ENCODE measurements at places on chromosomes 12 and 14.

GRCh38 chr12:63917864-63918799 lies 73.6 kb downstream of the SRGAP1 start:
- DNase-seq: no peak

DNA sequence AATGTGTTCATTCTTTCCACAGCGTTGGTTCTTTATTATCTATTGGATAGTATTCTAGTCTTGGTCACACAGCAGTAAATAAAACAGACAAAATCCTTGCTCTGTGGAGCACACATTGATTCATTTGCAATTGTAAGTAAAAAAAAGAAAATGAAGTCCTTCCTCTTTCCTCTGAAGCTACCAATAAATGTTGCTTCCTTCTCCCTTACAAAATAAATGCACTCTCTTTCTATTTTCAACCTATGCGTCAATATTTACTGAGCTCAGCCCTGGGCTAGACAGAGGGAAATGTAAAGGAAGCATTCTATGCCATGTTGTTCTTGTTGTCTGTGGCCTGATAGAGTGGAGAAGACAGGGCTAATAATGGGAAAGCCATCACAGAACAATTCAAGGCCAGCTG lies 2.9 kb downstream of the ABHD12B start:
- DNase-seq: no peak

DNA sequence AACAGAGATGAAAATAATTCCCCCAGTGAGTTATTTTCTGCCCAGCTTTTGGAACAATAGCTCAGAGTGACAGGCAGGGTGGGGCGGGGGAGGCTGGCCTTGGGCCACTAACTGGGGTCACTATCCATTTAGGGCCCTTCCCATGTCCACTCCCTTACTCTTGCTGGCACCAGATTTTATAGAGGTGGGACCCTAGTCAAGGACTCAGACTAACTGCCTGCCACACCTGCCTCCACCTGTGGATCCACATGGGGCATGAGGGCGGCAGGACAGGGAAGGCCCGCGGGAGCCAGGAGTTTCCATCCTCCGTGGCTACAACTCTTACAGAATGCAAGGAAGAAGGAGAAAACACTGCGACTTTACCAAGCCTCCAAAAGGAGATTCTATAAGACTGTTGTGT lies 10.1 kb downstream of the VDR start:
- no peak for DNase-seq

DNA sequence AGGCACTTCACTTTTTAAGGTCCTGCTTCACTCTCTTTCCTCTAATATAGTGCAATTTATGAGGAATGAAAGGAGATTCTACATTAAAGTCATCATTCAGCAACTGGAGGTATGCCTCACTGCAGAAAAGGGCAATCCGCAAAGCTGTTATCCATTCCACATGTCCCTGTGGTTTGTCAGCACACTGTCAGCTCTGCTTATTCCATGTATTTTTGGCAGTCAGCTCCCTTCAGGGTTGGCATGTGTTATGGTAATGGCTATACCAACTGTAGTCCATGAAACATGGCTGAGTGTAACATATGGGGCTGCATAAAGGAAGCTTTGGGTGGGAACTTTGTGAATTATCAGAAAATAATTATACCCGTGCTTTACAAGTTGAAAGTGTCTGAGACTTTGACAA lies 154.1 kb downstream of the GALC start:
- no peak for DNase-seq

GRCh38 chr14:100629696-100630095 lies 42.5 kb upstream of the BEGAIN start:
- DNase-seq: no peak

GRCh38 chr12:77521508-77522115 lies 309.1 kb upstream of the NAV3 start:
- DNase-seq: no peak

- no peak for DNase-seq
Measured at GRCh38 chr12:1620092-1620491, 8.9 kb upstream of the WNT5B start.

DNA sequence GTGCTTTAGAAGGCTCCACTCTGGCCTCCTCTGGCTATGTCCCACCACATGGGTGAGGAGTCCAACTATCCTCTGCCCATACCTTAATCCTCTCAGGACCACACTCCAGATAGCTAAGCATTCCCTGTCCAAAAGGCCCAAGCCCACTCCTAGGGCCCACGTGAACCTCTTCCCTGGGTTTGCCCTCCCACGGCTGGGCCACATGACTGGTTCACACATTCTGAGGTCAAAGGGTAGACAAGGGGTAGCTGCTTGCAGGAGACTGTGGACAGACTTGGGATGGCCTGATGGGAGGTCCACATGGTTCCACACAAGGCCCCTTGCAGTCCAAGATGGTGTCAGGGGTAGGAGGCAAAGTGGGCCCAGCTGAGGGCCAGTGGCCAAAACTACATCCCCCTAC lies 6.0 kb upstream of the PCK2 start:
- no peak for DNase-seq

DNA sequence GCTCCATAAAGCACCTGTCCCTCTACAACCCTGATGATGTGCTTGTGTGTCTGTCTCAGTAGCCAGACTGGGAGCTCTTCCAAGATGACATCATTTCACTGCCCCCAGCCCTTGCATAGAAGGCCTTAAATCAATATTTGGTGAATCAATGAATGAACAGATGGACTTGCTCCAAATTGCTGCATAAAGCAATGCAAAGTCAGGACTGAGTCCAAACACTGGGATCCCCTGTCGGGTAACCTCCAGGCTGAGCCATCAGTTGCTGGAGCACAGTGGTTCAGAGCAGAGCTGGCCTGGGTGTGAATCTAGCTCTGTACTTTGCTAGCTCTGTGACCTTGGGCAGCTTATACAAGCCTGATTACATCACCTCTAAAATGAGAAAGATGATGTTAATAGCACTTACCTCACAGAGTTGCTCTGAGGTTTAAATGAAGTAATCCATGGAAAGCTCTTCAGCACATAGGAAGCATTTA lies 120.3 kb upstream of the VASH1 start:
- DNase-seq: no peak

GRCh38 chr12:10372559-10372958 lies 17.3 kb downstream of the KLRK1 start:
- DNase-seq: no peak

DNA sequence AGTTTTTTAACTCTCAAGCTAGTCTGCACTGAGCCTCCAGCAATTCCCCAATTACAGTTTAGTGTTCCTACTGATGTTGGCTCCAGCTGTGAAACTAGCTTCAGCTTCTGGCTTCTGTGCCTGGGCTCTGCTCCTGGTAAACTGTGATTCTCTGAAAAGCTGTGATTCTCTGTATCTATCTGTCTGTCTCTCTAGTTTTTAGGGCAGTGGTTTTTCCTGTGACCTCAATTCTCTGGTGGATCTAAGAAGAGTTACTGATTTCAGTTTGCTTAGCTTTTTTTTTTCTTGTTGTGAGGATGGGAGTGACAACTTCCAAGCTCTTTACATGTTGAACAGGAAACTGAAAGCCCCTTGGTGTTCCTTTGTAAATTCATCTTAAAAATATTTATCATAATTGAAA lies 3.8 kb upstream of the HIF1A start:
- DNase-seq: no peak

DNA sequence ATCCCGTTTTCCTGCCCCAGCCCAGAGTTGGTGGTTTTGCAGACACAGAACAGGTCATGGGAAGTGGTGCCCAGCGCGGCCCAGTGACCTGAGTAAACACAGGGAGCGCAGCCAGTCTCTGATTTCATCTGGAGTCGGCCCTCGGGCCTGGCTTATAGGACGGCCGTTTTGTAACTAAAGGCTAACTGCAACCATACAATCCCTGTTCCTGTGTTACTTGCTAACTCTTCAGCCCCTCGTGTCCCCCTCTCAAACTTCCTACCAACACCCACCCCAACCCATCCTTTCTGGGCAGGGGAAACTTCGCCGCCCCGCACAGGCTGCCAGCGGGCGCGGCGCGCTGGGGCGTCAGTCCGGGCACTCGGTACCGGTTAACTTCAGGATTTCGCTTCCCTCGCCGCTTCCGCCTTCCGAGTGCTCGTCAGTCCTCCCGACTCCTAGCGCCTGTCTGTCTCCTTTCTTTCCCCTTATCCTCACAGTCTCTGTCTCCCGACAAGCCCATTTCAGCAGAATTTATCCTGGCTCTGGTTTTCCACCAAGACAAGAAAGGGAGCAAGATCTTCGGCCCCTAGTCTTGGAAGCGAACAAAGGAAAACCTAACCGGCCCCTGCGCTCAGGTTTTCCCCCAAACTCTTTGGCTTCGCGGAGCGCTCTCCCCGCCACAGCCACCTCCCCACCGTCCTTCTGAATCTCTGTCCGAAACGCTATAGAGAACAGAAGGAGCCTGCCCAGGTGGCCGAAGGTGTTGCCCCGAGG lies 2.0 kb downstream of the SIX1 start:
- DNase-seq: no peak

- DNase-seq: peak; percentile 71
Measured at GRCh38 chr14:90797919-90798318, 18.3 kb downstream of the TTC7B start.

DNA sequence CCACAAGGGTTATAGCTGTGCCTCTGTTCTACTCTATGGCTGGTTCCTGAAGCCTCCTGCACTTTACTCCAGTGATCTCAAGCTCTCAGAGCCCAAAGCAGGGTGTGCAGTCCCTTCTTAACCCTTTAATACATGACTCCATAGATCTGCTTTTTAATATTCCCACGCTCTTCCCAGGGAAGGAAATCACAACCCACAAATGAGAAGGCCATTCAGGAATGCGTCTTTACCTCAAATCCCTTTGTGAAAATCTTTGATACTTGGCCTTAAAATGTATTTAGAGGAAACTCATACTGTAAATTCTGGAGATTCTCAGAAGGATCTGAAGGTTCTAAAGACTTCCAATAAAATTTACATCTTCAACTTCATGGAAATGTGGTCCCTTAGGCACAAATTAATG lies 17.0 kb downstream of the NID2 start:
- DNase-seq: no peak

GRCh38 chr12:47941871-47942613 lies 21.4 kb upstream of the TMEM106C start:
- no peak for DNase-seq

DNA sequence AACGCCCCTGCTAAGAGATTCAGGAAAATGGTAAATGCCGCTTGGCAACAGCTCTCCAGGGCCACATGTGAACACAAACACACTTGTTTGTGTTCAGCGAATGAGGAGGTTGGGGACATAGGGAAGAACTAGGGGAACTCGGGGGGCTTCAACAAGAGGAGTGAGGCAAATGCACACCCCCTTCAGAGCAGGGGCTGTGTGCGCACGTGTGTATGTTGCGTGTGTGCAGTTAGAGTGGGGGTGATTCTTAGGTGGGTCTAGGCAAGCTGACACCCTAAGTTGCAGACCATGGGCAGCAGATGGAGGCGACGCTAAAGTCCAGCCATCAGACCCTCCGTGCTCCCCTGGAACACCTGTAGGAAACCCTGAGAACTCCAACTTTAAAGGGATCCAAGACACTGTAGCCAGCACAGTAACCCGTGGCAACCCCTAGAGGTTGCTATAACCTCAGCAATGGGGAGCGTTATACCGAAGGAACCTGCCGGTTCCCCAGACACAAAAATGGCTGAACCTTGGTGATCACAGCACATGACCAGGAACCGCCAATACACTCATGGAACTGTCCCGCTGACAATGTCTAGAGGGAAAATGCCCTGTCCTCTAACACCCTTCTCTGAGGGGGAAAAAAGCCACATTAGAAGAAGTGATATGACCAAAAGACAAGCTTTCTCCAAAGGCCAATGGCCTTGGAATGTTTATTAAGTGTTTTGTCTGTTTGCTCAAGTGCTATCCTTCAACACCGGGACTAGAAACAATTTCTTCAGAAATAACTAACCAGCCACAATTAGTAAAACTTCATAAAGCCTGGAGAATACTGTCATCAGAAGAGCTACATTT lies 86.5 kb upstream of the CEP83 start:
- no peak for DNase-seq

DNA sequence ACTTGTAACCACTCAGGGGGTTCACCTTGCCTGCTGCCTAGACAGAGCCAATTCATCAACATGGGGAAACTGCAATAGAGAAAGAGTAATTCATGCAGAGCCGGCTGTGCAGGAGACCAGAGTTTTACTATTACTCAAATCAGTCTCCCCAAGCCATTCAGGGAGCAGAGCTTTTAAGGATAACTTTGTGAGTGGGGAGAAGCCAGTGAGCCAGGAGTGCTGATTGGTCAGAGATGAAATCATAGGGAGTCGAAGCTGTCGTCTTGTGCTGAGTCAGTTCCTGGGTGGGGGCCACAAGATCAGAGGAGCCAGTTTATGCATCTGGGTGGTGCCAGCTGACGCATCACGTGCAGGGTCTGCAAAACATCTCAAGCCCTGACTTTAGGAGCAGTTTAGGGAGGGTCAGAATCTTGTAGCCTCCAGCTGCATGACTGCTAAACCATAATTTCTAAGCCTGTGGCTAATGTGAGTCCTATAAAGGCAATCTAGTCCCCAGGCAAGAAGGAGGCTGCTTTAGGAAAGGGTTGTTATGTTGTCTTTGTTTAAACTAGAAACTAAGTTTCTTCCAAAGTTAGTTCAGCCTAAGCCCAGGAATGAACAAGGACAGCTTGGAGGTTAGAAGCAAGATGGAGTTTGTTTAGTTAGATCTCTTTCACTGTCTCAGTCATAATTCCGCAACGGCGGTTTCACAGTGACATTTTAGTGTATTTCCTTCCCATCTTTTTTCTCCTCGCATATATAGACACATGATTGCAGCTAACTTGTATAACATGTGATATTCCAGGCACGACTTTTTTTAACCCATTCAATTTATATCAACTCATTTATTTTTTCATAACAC lies 68.9 kb upstream of the NCOR2 start:
- DNase-seq: no peak

- DNase-seq: no peak
Measured at GRCh38 chr12:77339610-77340009, 274.2 kb upstream of the E2F7 start.

DNA sequence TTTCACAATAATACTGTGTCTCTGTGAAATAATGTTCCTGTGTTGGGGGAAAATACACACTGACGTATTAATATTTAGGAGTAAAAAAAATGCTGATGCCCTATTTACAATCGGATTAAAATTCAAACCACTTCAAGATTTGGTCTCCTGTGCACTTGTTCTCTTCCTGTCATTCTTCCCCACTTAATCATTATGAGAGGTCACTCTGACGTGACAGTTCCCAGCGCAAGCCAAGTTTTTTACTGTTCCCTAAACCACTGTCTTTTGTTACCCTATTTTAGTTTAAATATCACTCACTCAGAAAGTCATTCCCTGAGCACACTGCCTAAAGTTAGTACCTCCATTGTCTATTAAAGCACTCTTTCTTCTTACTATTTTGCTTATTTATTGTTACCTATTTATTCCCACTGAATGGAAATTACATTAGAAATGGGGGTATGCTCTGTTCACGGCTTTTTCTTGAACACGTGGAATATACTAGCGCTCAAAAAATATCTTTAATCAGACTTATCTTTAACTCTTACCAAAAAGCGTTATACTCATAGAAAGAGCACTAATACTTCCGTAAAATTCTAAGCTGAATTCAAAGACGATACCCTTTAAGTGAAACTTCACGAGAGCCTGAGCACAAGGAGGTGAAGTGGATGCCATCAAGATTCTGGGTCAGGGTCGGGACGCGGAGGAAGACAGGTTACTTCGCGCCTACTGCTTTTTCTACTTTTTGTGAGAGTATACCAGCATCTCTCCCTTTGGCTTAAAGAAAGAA lies 670 bp upstream of the PSMA3 start:
- no peak for DNase-seq

Measured in ureter (tissue), 1 donor.